LHCN-M2 (cell line): ENCODE measurements at places on chromosomes 6 and 20.

- peak; percentile 69 for DNase-seq
Measured at GRCh38 chr6:15876406-15876805, 213.6 kb upstream of the DTNBP1 start.

DNA sequence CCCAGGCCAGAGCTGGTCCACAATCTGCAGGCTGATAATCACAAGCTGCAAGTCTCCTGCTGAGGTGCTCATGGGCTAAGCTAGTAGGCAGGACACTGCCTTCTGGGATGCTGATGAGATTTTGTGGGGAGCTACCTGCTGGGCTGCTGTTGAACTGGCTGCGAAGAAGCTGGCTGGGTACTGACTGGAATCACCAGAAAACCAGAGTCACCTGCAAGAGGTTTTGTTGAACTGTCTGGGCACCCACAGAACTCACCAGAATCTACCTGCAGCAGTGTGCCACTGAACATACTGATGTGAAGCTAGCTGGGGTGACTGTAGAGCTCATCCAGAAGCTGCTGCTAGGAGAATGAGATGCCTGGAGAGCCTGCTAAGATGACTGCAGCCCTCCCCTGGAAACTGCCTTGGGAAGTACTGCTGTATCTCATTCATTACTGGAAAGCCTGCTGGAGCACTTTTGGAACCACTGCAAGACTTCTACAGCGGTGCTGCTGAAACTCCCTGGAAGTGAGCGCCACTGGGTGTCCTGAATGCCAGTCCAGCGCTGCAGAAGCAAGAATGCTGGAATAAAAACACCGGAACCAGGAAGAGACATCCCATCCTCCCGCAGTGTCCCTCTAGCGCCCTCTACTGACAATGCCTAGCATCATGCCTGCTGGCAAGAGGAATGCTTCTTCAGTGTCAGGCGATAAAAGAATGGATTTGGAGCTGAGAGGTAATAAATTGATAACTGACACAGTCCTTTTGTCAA lies 64.9 kb upstream of the ARHGAP18 start:
- DNase-seq, result peak; percentile 85

GRCh38 chr20:48818481-48818987 lies 9.3 kb downstream of the PREX1 start:
- no peak for DNase-seq

DNA sequence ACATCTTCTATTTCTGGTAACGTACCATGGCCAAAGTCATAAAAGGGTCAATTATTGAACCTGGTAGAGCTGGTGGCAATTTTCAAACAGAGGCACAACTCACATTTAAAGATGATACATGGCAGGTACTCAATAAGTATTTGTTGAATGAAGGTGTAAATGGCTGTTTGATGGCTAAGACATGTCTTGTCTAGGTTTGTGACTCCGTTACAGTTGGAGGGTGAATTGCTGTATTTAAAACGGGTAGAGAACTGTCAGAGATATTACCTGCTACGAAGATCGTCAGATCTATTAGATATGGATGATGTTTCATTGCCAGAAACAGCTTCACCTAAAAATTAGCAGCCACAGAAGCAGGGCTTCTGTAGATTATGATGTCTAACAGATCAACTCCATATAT lies 601.9 kb downstream of the PRKN start:
- DNase-seq, result no peak

GRCh38 chr6:47718571-47718970 lies 20.2 kb downstream of the ADGRF4 start:
- no peak for DNase-seq

DNA sequence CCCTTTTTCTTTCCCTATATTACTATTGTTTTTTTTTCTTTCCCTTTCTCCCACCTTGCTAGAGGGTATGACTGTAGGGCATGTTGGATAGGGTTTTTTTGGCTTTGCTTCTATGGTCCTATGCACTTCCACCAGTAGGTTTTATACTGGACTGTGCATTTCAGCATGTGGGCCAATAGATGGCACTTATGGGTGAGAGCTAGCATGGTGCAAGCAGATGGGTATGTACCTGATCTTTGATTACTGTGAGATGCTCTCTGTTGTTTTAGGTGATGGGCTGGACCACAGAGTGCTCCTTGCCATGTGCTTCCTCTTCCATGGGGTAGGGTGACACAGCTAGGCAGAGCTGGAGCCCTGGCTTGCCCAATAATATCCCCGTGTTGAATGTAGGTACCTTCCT lies 128.5 kb upstream of the CHD6 start:
- no peak for DNase-seq

- peak; percentile 10 for DNase-seq
Measured at GRCh38 chr6:18412644-18413043, 25.5 kb downstream of the RNF144B start.

DNA sequence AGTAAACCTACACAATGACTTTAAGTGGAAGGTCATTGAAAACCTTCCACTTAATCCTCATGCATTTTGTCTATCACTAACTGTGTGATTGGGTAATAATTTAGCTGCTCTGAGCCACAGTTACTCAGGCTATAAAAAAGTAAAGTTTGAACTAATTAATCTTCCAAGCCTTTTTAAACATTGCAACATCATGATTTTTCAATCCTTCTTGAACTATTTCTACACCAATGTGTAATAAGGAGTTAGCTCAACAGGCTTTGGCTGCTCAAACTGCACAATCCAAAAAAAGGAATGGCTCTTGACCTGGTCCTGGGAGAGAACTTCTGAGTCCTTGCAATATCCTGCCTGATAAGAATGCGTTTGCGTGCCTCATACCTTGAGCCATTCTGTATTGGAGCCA lies 34.8 kb upstream of the FILIP1 start:
- no peak for DNase-seq

DNA sequence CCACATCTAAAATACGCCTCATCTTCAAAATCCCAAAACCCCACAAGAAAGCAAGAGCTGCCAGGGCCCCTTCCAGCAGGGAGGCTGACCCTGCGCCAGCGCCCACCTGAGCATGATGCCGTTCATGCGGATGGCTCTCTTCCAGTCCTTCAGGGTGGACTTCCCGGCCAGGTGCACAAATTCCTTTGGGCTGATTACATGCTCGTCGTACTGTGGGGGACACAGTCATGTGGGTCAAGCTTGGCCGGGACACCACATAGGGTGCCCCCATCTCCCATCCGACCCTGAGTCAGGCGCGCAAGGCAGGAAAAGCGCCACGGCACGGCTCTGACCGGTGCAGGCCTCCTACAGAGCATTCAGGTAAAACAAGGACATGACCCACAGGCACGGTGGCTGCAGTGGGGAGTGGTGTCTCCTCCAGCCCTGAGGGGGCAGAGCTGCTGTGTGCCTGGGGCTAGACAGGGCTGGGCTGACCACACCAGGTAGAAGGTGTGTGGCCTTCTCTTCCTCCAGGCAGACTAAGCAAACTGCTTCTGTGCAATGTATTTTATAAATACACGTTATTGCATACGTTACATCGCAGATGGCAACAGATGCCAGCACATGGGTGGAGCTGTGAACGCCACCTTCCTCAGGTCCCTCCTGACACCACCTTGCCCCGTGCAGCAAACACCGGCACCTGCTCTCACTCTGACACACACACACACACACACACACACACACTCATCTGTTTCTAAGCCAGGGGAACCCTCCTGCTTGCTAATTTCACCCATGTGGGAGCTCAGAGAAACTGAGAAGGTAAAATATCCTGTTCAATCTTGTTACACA lies 23.8 kb upstream of the HELZ2 start:
- no peak for DNase-seq

- no peak for DNase-seq
Measured at GRCh38 chr6:51949526-51949925, 137.9 kb downstream of the PKHD1 start.

- DNase-seq, result no peak
Measured at GRCh38 chr20:15857173-15857784, 716.0 kb downstream of the KIF16B start.

GRCh38 chr6:113529196-113529595 lies 327.9 kb upstream of the MARCKS start:
- DNase-seq, result no peak

GRCh38 chr20:45318386-45318939 lies 10.4 kb upstream of the MATN4 start:
- DNase-seq, result no peak

DNA sequence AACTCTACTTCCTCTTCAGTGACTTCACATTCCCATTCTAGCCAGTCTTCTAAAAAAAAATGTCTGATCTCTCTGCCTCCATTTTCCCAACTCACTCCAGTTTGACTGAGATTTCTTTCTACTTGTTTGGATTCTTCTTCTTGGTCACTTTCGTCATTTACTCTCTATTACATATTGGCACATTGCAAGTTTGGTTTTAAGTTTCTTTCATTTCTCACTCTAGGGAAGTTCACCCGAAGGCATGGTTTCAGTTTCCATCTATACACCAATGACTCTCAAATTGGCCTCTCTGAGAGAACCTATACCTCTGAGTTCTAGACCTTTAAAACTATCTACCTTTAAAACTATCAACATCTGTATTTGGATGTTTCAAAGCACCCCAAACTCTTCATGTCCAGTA lies 51.3 kb downstream of the CD109 start:
- DNase-seq, result peak; percentile 6

DNA sequence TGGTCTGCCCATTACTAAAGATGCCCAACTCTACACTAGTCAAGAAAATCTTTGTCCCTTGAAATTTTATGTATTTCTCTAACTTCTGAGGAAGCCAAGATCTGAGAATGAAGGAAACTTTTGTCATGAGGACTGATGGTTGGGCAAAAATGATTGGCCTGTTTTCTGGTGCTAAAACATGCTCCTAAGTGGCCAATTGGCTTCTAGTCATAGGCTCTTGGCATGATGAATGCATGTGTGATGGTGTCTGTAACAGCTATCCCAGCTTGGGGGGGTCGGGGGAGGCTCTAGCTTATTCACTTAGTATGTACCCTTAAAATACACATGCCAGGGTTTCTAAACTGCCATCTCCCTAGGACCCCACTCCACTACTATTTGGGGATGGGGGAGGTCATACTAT lies 228.6 kb downstream of the ZNF217 start:
- DNase-seq, result no peak

DNA sequence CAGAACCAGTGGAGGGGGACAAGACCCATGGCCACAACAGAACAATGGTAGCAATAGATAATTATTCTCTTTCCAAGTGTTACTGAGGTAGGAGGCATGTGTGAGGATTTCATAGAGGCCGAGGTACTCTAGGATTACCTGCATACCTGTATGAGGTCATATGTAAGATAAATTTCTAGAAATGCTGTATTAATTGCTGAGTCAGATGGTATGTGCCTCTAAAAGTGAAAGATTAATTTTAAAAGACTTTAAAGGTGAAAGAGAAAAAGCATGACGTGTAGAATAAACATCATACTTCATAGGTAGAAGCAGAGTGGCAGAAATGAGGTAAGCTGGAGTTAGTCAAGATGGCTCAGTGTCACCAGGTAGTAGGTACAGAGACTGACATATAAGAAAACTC lies 51.6 kb downstream of the ZHX3 start:
- no peak for DNase-seq

- no peak for DNase-seq
Measured at GRCh38 chr20:32969356-32970114, 34.7 kb downstream of the SUN5 start.

DNA sequence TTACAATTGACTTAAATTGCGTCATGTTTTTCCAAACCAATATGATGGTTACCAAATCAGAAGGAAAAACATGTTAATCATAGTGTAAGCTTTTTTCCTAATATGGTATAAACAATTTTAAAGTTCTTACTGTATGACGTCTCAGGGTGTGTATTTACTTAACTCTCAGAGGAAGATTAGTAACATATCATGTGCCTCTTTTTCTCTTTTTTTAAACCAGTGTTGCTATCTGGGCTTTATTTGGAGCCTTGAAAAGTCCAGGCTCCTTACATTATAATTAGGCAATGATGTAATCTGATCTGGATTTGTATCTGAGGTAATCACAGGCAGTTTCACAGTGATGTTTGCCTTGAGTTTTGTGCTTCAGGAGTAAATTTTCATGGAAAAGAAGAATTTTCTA lies 20.4 kb upstream of the RAB23 start:
- peak; percentile 90 for DNase-seq

DNA sequence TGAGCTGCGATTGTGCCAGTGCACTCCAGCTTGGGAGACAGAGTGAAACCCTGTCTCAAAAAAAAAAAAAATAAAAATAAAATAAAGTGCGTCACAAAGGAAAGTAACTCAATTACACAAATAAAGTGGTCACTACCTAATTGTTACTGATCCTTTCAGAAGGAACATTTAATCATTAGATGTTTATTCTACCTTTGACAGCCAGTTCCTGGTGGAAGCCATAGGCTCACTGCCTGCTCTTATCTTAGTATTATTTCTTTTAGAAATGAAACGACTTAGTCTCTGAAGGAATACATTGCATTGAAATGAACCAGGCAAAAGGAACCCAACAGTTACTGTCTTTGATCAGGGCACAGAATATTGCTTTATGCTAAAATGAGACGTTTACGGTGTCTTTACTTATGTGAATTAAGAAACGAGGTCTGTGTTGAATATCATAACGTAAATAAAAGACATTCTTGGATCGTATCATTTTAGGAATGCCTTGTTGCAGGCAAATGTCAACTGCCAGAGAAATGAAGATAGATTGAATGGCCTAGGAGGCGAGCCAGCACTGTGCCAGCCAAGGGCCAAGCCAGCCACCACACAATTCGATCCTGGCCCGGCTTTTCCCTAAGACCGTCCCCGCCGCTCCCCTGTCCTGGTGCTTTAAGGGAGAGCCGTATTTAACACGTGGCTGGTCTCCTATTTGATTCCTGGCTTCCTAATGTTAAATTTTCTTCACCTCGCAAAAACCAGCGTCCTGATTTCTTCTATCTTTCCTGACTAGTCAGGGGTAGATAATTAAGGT lies 136.7 kb upstream of the GMDS start:
- DNase-seq, result no peak

GRCh38 chr20:19363476-19363875 lies 151.0 kb downstream of the SLC24A3 start:
- no peak for DNase-seq

- DNase-seq, result no peak
Measured at GRCh38 chr6:40028449-40028848, 94.2 kb upstream of the MOCS1 start.

GRCh38 chr6:83539678-83540077 lies 27.3 kb downstream of the PRSS35 start:
- no peak for DNase-seq

- DNase-seq, result peak; percentile 1
Measured at GRCh38 chr6:32298632-32299336, 72.9 kb downstream of the TSBP1 start.

GRCh38 chr20:15200147-15200565 lies 862.7 kb upstream of the FLRT3 start:
- DNase-seq, result peak; percentile 34

DNA sequence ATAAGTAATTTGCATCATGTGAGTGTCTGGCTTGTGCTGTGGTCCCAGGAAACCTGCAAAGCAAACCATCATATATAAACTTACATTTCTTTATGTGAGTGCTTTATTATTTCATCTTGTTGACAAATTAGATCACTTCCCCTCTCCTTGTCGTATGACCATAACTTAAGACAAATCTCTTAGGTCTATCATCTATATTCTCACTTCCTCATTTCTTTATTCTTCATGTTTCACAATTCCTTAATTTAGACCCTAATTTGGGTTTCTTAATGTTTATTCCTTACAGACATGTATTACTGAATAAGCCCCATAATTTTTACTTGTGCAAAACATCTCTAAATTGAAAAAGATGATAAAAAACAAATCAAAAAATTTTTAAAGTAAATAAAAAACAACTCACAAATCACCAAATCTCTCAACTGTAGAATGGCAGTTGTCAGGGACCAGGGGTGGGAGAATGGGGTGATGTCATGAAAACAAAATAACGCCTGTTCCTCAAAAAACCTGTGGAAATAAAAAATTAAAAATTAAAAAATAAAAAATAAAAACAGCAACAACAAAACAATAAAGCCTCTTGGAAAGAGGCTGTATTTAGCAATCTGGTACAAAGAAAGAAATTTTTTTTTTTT lies 49.5 kb upstream of the FBXO30 start:
- DNase-seq, result no peak

- no peak for DNase-seq
Measured at GRCh38 chr6:121680058-121680457, 244.6 kb downstream of the GJA1 start.
